ENCODE measurements at places on chromosomes 7 and 10. TPM values are rescaled to one million over a fixed set of nuclear protein-coding genes. Genes with fewer than 3 reads are reported as not detected.

The CYP3A5 gene
- total RNA-seq = 3.2 TPM

The ANKRD30A gene
- total RNA-seq = not detected

The PITX3 gene
- not detected for total RNA-seq

The RABGEF1 gene
- total RNA-seq = 31.2 TPM

DNA sequence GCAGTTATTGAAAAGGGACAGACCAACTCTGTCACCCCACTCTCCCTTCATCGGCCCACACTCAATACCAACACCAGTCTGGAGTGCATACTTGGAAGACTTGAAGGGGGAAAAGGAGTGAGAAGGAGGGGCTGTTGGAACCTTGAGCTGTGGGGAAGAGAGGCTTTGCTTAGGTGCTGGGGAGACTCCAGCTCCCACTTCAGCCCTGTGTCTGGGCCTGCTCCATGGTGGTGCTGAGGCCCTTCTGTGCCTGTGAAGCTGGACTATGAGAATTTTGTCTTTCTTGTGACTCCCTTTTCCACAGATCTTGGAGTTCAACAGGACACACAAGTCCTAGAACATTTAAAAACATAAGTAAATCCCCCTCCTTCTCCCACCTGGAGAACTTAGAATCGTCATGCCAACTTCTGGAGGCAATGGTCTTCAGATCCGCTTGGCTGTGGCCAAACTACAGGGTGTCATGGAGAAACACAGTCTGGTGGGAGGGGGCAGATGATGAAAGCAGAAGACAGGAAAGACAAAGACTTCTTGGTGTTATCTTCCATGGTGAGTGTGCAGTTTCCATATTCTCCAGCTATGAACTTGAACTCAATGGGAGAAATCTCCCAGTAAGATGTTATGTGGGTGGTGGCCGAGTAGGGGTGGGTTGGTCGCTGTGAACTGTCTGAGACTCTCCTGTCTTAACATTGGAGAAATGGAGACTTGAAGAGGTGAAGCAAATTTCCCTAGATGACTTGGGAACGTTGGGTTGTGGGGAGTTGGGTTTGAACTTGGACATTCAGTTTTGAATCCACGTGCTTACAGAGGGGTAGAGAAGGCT lies 18.4 kb upstream of the GIMAP8 start:
- H3K36me3 ChIP-seq = no peaks in the 10 kb centered on the region
- DNase-seq = no peak
- H3K27ac ChIP-seq = no peak overlapping the region
- H3K4me1 ChIP-seq = no peaks in the 10 kb centered on the region

DNA sequence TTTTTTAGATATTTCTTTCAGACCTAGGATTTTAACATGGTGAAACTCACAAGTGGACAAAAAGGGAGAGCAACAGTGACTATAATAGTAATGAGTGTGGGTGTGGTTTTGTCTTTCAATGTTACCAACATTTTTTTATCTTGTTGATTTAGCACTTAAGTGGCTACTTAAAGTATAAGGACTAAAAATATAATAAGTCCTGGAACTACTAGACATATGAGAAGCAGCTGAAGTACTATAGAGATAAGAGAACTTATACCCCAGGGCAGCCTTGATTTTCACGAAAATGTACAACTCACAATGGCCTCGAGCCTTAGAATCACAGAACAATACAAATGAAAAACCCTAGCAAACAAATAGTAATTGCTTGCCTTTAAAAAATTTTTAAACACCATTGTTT lies 1151.8 kb downstream of the TYW1 start:
- H3K36me3 ChIP-seq = no peaks in the 10 kb centered on the region
- H3K27ac ChIP-seq = no peak overlapping the region
- H3K4me1 ChIP-seq = no peaks in the 10 kb centered on the region

DNA sequence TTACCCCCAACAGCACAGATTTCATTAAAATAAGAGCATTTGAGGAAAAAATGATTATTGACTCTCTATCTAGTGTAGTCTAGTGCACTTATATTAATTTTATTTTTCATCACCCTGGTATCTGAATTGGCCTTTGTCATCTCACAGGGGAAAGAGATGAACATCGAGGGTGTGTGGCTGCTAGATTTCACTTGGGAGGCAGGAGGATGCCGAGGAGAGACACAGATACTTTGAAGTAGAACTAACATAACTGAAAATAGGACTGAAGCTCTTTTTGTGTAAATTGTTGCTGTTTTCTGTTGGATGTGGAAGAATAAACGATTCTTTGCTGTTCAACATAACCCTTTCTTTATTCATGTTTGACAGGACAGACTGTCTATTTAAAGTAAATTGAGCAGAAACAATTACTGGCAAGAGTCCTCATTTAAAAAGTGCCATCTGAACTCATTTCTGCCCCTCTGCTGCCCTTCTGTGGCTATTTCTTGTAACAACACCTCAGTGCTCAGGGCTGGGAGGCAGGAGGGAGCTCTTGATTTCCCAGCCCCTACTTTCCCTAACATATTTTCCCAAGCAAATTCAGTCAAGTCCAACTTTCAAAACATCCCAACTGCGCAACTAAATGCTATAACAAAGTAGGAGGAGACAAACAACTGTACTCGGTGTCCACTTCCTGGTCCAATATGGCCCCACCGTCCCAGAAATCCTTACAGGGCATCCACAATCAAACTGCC lies 15.6 kb downstream of the LYZL1 start:
- H3K4me1 ChIP-seq = 0 out of 2 replicates have a peak, but pooled peaks cover 4% of the 10 kb centered on the region
- H3K27ac ChIP-seq = no peak overlapping the region
- H3K27me3 ChIP-seq = no peaks in the 10 kb centered on the region

DNA sequence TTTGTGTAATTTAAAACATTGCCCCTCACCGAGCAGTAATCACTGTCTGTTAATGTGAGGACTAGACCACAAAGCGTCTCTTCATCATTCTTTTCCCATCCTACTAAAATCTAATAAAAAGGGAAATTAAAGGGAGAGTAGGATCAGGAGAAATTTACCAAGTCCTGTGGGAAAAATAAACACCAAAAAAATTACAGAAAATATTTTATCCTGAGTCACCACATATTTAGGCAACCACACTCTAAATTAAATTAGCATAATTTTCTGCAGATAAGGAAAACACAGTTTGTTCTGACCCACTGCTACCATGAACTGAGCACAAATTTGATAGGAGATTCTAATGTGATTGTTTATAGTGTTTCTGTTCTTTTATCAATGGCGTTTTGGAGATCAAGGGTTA lies 49.3 kb downstream of the CCDC6 start:
- H3K27ac ChIP-seq = no peak overlapping the region
- H3K4me1 ChIP-seq = no peaks in the 10 kb centered on the region
- no peaks in the 10 kb centered on the region for H3K27me3 ChIP-seq
- no peak overlapping the region for H3K4me3 ChIP-seq

GRCh38 chr10:33337326-33337957 lies 3.0 kb upstream of the NRP1 start:
- peak overlapping the region; percentile 79 for H3K27ac ChIP-seq
- DNase-seq = no peak
- no peaks in the 10 kb centered on the region for H3K27me3 ChIP-seq
- H3K36me3 ChIP-seq = peaks cover 3% of the 10 kb centered on the region
- H3K4me3 ChIP-seq = peak overlapping the region; percentile 92

The DDC gene
- not detected for total RNA-seq

DNA sequence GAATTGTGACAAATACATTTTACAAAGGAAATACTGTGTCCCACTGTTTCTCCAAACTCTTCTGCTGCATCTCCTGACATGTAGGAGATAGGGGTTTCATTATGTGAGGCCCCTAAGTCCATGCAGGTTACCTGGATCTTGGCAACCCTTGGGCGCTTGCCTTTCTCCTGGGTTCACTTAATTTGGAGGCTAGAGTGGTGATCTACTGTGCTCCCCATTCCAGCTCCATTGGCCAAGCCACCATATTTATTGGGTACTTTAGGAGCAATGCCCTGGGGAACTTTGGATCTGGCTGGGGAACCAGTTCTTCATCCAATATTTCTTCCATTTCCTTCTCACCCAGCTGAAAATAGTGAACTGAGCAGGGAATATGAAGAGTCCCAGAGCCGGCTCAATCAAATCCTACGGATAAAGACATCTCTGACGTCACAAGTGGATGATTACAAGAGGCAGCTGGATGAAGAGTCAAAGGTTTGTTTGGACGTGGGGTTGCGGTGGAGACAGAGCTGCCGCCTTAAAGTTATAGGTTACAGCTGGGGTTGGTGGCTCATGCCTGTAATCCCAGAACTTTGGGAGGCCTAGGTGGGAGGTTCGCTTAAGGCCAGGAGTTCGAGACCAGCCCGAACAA lies 18.5 kb downstream of the MYH16 start:
- H3K4me3 ChIP-seq = no peak overlapping the region
- no peaks in the 10 kb centered on the region for H3K36me3 ChIP-seq
- no peaks in the 10 kb centered on the region for H3K4me1 ChIP-seq
- no peak for DNase-seq
- no peak overlapping the region for H3K27ac ChIP-seq
- H3K27me3 ChIP-seq = no peaks in the 10 kb centered on the region

GRCh38 chr10:22420787-22421517 lies 75.7 kb downstream of the SPAG6 start:
- H3K27me3 ChIP-seq = no peaks in the 10 kb centered on the region
- H3K36me3 ChIP-seq = no peaks in the 10 kb centered on the region
- H3K4me1 ChIP-seq = peaks cover 4% of the 10 kb centered on the region
- DNase-seq = no peak

DNA sequence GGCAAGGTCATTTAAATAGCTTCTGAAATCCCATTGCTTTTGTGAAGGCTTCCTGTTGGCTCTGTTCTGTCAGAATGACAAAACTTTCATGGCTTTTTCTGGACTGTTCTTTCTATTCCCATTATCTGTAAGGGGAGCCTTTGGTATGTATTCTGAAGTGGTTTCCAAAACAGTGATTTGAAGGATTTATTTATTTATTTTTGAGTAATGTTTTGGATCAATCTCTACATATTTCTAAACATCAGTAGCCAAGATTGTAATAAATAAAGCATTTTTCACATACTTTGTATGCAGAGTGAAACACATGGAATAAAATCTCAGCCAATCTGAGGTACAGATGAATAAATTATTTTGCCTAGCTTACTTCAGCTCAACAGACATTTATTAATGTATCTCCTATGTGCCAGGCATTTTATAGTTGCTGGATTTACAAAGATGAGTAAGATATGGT lies 121.1 kb downstream of the BBS9 start:
- H3K4me1 ChIP-seq = no peaks in the 10 kb centered on the region
- no peak overlapping the region for H3K4me3 ChIP-seq
- no peak for DNase-seq
- no peaks in the 10 kb centered on the region for H3K36me3 ChIP-seq
- H3K27me3 ChIP-seq = no peaks in the 10 kb centered on the region
- no peak overlapping the region for H3K27ac ChIP-seq

The HOXA7 gene
- total RNA-seq = not detected

GRCh38 chr10:49058463-49059255 lies 56.7 kb downstream of the VSTM4 start:
- no peaks in the 10 kb centered on the region for H3K4me1 ChIP-seq
- no peaks in the 10 kb centered on the region for H3K36me3 ChIP-seq
- no peak for DNase-seq
- no peak overlapping the region for H3K27ac ChIP-seq

DNA sequence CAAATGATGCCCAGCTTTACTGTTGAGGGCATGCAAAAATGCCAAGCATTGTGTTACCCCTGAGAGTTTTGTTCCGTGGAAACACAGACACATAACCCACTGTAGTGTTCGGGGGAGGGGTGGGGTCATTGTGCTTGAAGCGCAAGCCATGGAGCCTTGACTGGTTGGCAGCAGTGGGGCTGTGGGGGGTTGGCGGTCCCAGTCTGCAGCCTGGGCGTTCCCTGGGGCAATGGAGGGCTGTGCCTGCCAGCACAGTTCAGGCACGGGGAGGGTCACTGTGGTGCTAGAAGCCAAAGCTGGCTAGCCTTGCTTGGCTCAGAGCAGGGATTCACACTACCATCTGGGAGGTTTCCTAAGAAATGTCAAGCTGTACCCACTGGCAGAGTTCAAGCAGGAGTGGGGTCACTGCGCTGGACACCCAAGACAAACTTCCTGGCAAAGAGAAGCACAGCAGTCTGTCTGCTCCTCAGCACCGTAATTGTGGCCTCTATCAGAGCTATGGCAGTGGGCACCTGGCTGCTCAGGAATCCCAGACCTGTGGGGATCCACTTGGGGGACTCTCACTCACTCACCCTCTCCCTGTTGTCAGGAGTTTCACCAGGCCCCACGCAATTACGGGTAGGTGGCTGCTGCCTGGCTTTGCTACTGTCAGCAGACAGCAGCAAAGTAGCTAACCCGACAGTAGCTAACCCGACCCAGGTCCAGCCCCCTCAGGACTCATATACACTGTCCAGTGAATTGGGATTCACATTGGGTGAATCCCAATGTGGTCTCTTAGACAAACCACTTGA lies 292.4 kb downstream of the ZWINT start:
- H3K36me3 ChIP-seq = no peaks in the 10 kb centered on the region
- DNase-seq = no peak
- H3K4me1 ChIP-seq = no peaks in the 10 kb centered on the region
- no peaks in the 10 kb centered on the region for H3K27me3 ChIP-seq
- no peak overlapping the region for H3K27ac ChIP-seq
- H3K4me3 ChIP-seq = no peak overlapping the region

DNA sequence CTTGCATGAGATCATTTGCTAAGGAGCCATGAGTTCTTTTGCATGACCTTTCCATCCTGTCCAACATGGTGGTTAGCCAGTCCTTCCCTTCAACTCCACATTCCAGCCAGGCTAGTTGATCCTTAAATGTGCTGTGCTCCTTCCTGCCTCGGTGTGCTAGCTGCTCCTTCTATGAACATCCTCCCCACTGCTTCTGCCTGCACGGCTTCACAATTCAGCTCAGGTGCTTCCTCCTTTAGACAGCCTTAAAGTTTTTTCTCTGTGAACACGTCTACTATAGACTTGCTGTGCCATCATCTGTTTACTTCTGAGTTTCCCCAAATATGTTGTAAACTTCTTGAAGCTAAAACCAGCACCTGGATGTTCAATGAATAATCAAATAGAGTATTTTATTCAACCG lies 95.5 kb downstream of the OTUD1 start:
- H3K27me3 ChIP-seq = no peaks in the 10 kb centered on the region
- no peak overlapping the region for H3K27ac ChIP-seq
- H3K4me3 ChIP-seq = no peak overlapping the region
- no peak for DNase-seq
- H3K4me1 ChIP-seq = no peaks in the 10 kb centered on the region

- peaks cover 17% of the 10 kb centered on the region for H3K36me3 ChIP-seq
- peak; percentile 82 for DNase-seq
- no peaks in the 10 kb centered on the region for H3K27me3 ChIP-seq
- peaks cover 85% of the 10 kb centered on the region for H3K4me1 ChIP-seq
- H3K27ac ChIP-seq = peak overlapping the region; percentile 90
Measured at GRCh38 chr7:47482013-47482875, 99.7 kb downstream of the TNS3 start.

- no peaks in the 10 kb centered on the region for H3K4me1 ChIP-seq
- H3K36me3 ChIP-seq = no peaks in the 10 kb centered on the region
- peaks cover 61% of the 10 kb centered on the region for H3K27me3 ChIP-seq
- no peak overlapping the region for H3K27ac ChIP-seq
Measured at GRCh38 chr7:70621954-70622600, 509.9 kb upstream of the GALNT17 start.

GRCh38 chr7:48446721-48447120 lies 275.5 kb downstream of the ABCA13 start:
- no peaks in the 10 kb centered on the region for H3K4me1 ChIP-seq
- DNase-seq = no peak
- H3K27me3 ChIP-seq = 0 out of 2 replicates have a peak, but pooled peaks cover 2% of the 10 kb centered on the region

The PIK3CG gene
- not detected for total RNA-seq

The DENND2A gene
- 4.2 TPM for total RNA-seq

- no peak overlapping the region for H3K27ac ChIP-seq
- no peaks in the 10 kb centered on the region for H3K27me3 ChIP-seq
- no peak for DNase-seq
- H3K4me1 ChIP-seq = no peaks in the 10 kb centered on the region
- no peaks in the 10 kb centered on the region for H3K36me3 ChIP-seq
Measured at GRCh38 chr7:69764147-69764546, 165.9 kb downstream of the AUTS2 start.

The RBM28 gene
- total RNA-seq = 61.1 TPM

- peaks cover 3% of the 10 kb centered on the region for H3K27me3 ChIP-seq
- DNase-seq = no peak
- no peak overlapping the region for H3K27ac ChIP-seq
Measured at GRCh38 chr7:148028165-148028564, 562.4 kb upstream of the C7orf33 start.

Data from PC-9 (cell line).